ENCODE measurements at places on chromosomes 2 and 18.
A peak's percentile ranks its signal among the peaks of the same experiment; 100 is the strongest.

GRCh38 chr2:59732871-59733566 lies 820.4 kb downstream of the BCL11A start:
- H3K4me1 ChIP-seq, result no peaks in the 10 kb centered on the region
- no peak overlapping the region for H3K27ac ChIP-seq
- H3K4me3 ChIP-seq, result no peak overlapping the region
- H3K36me3 ChIP-seq, result no peaks in the 10 kb centered on the region
- DNase-seq, result peak; percentile 9
- no peaks in the 10 kb centered on the region for H3K27me3 ChIP-seq

GRCh38 chr2:192391041-192391440 lies 196.3 kb upstream of the TMEFF2 start:
- no peak for DNase-seq
- no peak overlapping the region for H3K27ac ChIP-seq
- no peak overlapping the region for H3K4me3 ChIP-seq
- no peaks in the 10 kb centered on the region for H3K4me1 ChIP-seq
- H3K27me3 ChIP-seq, result no peaks in the 10 kb centered on the region

GRCh38 chr2:61633250-61633649 lies 95.1 kb upstream of the XPO1 start:
- H3K4me3 ChIP-seq, result no peak overlapping the region
- no peak for DNase-seq
- H3K27me3 ChIP-seq, result no peaks in the 10 kb centered on the region
- no peaks in the 10 kb centered on the region for H3K36me3 ChIP-seq
- H3K4me1 ChIP-seq, result no peaks in the 10 kb centered on the region

DNA sequence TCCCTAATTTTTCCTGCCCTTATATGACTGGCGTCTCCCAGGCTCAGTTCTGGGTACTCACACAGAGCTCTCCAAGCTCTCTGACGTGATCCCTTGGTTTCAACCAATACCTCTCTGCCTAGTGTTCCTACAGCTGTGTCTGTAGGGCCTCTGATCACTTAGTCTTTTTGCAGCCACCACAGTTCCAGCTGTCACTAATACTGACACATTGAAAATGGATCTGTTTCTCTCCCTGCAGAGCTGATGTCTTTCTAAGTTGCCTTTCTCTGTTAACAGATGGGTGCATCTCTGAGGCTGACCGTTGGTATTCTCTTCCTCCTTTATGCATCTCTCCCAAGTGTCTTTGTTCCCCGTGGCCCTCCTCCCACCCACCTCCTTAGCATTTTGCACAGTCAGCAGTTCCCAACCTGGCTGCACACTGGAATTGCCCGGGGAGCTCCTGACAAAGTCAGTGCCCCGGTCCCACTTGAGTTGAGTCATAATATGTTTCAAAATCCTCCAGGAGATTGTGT lies 62.5 kb downstream of the CERS6 start:
- no peak overlapping the region for H3K4me3 ChIP-seq
- no peak overlapping the region for H3K27ac ChIP-seq
- no peak for DNase-seq
- H3K27me3 ChIP-seq, result no peaks in the 10 kb centered on the region

- no peaks in the 10 kb centered on the region for H3K4me1 ChIP-seq
- no peak for DNase-seq
- no peaks in the 10 kb centered on the region for H3K27me3 ChIP-seq
- no peak overlapping the region for H3K4me3 ChIP-seq
These were observed 81.4 kb downstream of the KCNS3 start for GRCh38 chr2:17959833-17960232.
